ENCODE measurements at places on chromosomes 2 and 18.

- no peak for DNase-seq
These were observed 72.4 kb downstream of the ALPK2 start for GRCh38 chr18:58556331-58557007.

GRCh38 chr2:41446266-41446665 is 601.6 kb upstream of the PKDCC start:
- no peak for DNase-seq

- DNase-seq, result no peak
These were observed 264.3 kb downstream of the KLHL29 start for GRCh38 chr2:23649303-23649702.

GRCh38 chr2:134275058-134275862 is 21.4 kb downstream of the MGAT5 start:
- no peak for DNase-seq

GRCh38 chr2:215660687-215661086 is 224.8 kb upstream of the FN1 start:
- no peak for DNase-seq

- peak; percentile 11 for DNase-seq
These were observed 5.3 kb upstream of the NEU4 start for GRCh38 chr2:241803387-241804325.

DNA sequence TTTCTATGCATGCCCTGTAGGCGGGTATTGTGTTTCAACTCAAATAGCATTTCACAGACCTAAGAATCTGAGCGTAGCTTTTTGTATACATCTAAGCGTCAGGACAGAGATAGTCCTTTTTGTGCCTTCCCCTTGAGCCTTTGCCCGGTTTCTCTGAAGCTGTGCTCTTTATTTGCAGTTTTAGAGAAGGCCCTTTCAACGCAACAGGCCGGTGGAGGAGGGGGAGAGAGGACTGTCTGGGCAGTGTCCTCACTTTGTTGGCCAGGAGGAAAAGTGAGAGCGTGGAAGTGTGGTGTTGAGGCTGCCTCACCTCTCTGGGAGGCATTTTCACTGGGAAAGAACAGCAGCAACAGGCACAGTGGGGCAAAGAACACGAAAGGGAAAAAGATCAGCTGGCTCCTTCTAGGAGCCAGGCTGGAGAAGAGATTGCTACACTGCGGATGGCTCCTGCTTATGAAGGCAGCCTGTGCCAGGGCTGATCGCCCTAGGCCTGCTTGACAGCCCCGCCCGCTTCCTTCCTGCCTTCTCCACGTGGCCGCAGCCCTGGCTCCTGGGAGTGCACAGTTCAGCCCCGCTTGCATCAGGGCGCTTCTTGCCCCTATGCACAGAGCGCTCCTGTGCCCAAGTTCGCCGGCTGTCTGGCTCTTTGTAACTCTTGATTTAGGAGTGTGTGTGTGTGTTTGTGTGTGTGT is 195.6 kb upstream of the POU3F3 start:
- no peak for DNase-seq

- no peak for DNase-seq
These were observed 142.2 kb downstream of the PLCL1 start for GRCh38 chr2:197946562-197946961.

DNA sequence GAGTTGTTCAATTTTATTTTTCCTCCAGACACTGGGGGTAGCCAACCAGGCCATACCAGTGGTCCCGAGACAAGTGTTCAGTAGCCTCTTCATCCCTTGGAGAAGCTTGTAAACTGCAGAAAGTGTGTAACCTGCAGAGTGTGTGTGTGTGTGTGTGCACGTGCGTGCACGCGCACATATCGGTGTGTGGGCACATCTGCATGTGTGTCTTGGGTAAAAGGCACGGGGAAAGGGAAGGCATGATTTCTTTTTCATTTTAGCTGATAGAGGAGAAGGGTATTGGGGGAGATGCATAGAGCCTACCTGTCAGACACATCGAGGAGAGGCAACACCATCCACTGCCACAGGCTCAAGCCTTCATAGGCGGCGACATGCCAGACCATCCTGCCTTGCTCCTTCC is 181.4 kb downstream of the CLIP4 start:
- DNase-seq, result no peak

DNA sequence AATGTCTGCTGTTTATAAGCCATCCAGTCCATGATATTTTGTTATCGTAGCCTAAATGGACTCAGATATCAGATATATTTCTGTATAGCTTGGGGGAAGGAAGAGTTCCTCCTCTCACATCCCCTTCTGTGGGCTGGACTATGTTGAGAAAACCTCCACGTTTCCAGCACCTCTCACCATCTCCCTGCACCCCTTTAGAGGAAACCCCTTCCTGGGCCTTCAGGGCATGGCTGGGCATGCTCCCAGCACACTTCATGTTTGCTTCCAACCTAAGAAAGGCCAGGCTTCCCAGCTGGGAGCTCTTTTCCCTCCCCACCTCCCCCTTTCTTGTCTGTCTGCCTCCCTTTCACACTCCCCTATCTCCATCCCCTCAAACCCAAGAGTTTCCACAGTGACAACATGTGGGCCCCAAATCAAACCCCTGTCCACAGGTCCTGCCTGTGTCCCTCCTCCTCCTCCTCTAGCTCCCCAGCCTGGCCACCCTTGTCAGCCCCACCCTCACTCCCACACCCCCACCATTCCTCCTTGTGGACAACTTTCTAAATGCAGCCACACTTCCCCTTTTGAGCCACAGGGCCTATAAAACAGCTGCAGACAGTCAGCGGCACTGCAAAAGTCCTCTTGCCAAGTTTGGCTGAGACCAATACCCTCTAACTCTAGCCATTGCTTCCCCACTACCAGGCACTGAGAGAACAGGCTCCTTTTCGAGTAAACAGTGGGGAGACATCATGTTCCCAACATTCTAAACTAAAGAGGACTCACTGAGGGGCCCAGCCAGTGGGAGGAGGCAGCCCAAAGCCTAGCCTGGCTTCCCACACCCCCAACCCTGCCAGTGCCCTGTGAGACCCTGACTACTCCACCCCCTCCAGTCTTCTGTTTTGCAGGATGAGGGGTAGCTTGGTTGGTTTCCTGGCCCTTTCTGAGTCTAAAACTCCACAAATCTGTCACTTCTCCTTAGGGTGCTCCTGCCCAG is 120.5 kb downstream of the ZFP36L2 start:
- DNase-seq, result no peak

GRCh38 chr2:38716185-38716584 is 35.0 kb downstream of the SRSF7 start:
- no peak for DNase-seq

DNA sequence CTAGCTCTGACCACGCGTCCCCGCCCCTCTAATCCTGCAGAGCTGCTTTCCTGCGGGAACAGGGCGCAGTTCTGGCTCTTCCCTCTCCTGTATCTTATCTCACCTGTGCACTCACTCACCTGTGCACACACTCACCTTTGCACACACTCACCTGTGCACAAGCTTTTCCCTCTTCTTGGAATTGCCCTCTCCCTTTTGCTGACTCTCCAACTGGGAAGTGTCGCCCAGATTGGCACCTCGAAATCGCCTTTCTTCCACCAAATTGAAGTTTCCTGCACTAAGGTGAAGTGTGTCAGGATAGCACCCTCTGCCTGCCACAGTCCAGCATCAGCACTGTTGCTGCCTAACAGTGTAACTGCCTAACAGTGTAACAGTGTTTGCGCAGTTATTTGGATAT is 566 bp upstream of the CMPK2 start:
- peak; percentile 34 for DNase-seq

- no peak for DNase-seq
These were observed 74.2 kb downstream of the ZFP36L2 start for GRCh38 chr2:43152186-43152585.

DNA sequence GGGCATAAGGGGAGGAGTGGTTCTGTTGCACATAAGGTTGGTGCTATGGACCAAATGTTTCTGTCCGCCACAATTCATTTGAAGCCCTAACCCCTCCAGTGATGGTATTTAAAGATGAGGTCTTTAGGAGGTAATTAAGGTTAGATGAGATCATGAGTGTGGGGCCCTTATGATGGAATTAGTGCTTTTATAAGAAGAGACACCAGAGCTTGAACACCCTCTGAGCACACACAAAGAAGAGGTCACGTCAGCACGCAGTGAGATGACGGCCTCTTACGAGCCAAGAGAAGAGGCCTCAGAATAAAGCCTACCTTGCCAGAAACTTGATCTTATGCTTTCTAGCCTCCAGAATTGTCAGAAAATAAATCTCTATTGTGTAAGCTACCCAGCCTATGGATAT is 386.4 kb upstream of the CYRIA start:
- DNase-seq, result no peak

GRCh38 chr2:37630301-37630700 is 41.1 kb downstream of the CDC42EP3 start:
- no peak for DNase-seq

DNA sequence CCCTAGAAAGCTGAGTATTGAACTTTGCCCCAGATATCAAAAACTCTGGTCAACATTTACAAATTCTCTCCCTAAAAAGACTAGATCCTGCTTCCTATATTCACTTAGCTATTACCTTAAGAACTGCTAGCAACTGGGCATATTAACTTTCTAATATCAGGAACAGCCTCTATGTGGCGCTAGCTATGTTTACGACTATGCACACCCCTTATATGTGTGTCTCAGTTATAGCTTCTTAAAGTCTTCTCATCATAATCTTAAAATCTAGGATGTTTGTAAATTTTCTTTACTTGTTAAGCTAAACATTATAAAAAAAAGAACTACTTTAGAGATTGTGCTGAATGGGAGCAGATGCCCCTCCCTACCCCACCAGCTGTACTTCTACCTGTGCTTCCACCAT is 1.7 kb upstream of the STAMBP start:
- DNase-seq, result no peak

DNA sequence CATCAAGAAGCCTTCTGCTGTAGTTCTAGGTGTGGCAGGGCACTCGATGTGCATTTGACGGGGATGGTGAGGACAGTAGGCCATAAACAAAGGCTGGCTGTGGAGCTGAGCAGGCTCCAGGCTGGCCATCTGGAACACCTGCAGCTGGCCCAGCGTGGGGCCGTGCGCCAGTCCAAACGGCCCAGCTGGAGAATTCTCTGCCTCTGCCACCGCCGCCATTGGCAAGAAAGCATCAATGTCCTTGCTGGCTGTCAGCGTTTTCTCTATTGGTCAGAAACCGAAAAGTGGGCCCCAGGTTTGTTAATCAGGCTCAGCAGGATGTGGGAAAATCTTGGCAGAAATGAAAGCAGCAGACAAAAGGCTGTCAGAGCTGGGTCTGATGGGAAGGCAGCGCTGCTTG is 24.0 kb upstream of the CTIF start:
- no peak for DNase-seq

GRCh38 chr18:44826418-44827259 is 146.0 kb downstream of the SETBP1 start:
- DNase-seq, result no peak

DNA sequence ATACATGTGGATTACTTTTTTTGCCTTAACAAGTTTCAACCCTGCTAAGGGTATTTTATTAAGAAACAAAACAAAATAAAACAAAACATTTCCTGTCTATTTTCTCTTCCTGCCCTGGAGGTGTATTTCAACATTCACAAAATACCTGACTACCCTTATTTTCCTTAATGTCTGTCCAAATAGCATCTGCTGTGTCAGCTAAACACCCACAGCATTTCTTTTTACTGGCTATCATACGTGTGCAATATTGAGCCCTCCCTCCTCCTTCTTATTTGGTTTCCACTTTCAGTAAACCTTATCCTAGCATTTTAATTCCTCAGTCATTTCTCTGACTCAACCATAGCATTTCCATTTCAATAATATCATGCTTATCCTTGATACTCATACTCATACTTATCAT is 1420.0 kb upstream of the ZEB2 start:
- no peak for DNase-seq

DNA sequence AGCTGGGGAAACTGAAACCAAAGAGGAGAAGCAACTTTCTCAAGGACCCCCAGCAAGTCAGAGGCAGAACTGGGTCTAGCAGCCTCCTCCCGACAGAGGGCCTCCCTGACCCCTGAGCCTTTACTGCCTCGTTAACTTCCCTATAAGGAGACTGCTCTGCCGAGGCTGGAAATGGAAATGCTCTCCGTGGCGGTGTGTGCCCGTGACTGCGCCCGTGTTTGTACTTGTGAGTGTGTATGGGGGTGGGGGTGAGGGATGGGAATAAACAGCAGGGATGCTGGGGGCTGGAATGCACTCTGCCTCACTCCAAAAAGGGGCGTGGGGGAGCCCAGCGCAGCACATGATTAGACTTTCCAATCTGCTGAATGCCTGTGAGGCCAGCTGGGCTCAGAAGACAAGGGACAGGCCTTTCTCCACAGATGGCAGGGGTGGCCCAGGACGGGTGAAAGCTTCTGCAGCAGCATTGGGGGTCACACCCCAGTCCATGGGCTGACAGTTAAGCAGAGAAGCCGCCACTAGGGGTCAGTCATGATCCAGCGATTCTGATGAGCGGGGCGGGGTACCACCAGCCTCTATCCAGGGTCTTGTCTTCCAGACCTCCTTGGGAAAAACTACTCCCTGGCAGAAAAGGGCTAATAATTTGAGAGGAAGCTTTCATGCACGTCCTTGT is 26.8 kb downstream of the MPHOSPH10 start:
- peak; percentile 48 for DNase-seq

DNA sequence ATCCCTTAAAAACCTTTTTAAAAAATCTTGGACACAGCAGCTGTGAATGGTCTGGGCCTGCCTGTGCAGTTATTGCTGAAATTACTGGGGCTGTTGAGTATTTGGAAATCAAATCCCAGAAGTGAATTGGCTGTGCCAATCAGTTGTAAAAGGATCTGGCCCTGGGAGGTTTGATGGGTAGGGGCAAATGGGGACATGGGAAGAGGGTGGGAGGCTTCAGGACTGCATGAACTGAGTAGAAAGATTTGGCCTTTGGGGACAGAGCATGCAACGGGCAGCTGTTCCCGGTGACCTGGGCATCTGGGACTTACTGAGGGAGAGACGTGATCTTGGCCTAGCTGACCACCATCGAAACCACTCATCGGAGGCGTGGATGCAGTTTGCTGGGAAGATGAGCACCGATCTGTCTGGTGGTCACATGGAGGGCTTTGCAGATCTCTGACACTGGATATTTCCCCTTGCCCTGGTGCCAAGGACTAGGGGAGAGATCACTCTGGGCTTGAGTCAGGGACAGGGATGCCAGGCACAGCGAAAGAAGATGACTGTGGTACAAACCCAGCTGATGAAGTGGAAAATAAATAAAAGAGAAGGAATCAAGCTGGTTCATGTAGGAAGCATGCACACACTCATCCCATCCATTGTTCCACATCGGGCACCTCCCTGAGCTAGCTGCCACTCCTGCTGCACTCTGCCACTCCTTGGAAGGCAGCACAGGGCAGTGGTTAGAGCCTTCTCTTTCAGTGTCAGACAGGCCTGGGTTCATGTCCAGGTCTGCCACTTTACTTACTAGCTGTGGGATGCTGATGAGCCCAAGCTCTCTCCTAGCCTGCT is 58.4 kb downstream of the SEMA4F start:
- no peak for DNase-seq

- DNase-seq, result peak; percentile 57
These were observed 123.9 kb upstream of the SLC1A4 start for GRCh38 chr2:64865073-64865830.

Data from stimulated activated CD4-positive, alpha-beta T cell treated with anti-CD3 and anti-CD28 coated beads, Interleukin-1b, Interleukin-23, amount 100 ng/mL, for 4 hours (primary cell).